8988T (cell line): ENCODE measurements at places on chromosomes 5 and 9.

GRCh38 chr5:101045689-101046088 is 142.6 kb upstream of the ST8SIA4 start:
- no peak for DNase-seq

GRCh38 chr9:124626276-124626675 is 119.1 kb upstream of the NR5A1 start:
- no peak for DNase-seq

- DNase-seq = no peak
These were observed 149.7 kb downstream of the FGF18 start for GRCh38 chr5:171569065-171569712.

GRCh38 chr9:123542435-123543225 is 186.6 kb downstream of the CRB2 start:
- DNase-seq = no peak

DNA sequence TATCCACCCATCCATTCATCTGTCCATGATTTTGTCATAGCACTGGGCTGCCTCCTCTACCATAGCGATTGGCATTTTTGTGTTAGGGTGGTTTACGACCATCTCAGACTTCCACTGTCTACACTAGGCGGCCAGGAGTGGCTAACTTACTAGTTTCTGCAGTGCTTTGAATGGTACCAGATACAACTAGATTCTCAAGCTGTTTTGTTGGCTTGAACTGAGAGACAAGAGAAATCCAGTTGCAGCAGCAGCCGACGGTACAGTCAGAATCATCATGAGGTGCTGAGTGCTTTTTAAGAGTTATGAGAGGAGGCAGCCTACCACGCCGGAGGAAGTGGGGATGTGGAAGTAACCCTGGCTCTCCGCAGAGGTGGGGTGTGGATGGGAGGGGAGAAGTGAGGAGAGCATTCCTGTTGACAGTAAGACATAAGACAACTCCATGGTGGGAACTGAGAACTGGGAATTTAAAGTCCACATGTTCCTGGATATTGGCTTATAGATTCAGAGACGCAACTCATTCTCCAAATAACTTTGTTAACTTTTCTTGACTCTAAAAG is 27.9 kb downstream of the COL5A1 start:
- DNase-seq = no peak

- DNase-seq = no peak
These were observed 103.5 kb upstream of the NR3C1 start for GRCh38 chr5:143506836-143507552.

DNA sequence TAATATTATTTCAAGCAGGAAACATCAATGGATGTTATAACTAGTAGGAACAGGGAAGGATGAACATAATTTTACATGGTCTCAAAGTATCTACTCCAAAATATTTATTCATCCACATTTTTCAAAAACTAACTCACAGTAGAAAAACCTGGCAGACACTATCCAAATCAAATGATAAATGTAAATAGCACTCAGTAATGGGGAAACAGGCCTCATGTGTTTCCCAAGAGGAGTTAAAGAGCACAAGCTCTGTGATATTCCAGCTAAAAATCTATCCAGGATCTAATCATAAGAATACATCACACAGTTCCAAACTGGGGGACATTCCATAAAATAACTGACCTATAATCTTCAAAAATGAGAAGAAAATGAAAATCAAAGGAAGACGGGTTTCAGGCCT is 443.1 kb downstream of the ZNF608 start:
- no peak for DNase-seq

GRCh38 chr5:134139377-134139851 is 24.9 kb downstream of the TCF7 start:
- no peak for DNase-seq

GRCh38 chr5:44331471-44332050 is 57.7 kb downstream of the FGF10 start:
- no peak for DNase-seq

DNA sequence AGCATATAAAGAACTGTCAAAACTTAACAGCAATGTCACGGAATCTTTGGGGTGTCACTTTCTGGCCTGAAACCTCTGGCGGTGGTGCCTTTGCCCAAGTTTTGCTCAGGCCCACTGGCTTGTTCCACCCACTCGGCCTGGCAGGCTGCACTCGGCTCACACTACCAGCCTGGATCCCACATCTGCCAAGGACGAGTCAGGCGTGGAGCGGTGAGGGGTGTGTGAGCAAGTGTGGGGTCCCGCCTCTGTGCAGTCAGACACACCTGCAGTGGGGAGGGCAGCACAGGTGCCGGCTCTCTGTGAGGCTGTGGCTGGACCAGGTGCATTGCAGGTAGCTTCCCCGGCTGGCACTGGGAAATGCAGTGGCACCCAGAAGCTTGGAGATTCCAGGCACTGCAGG is 40.0 kb downstream of the TSPAN17 start:
- DNase-seq = no peak

DNA sequence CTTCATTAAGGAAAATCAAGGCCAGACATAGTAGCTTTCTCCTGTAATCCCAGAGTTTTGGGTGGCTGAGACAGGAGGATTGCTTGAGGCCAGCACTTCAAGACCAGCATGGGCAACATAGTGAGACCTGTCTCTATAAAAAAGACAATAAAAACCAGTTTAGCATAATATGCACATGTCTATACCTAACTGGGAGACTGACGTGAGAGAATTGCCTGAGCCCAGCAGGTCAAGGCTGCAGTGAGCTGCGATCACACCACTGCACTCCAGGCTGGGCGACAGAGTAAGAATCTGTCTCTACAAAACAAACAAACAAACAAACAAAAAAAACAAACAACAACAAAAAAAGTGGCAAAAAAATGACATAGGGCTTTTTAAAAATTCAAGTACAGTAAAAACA is 820.8 kb downstream of the MTRR start:
- DNase-seq = no peak

- DNase-seq = no peak
These were observed 35.5 kb downstream of the PRRC2B start for GRCh38 chr9:131429121-131430012.

DNA sequence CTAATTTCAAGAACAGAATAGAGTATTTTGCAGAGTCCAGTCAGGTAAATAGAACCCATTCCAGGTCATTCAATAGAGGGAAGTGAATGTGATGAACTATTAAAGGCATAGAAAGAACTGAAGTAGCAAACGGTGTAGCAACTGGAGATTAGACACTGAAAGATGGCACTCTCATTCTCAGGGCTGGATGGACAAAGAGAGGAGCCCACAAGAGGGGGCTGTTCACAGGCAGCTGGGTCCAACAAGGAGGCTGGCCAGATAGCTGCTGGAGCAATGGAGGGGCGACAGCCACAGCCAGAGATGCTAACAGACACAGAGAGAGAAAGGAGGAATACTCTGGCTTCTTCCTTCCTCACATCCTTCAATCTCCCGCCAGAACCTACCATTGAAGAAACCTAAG is 93.1 kb upstream of the SMARCA2 start:
- no peak for DNase-seq

- DNase-seq = no peak
These were observed 440.4 kb downstream of the DMRT2 start for GRCh38 chr9:1490341-1491232.

- no peak for DNase-seq
These were observed 15.0 kb downstream of the TLX3 start for GRCh38 chr5:171323806-171324632.

DNA sequence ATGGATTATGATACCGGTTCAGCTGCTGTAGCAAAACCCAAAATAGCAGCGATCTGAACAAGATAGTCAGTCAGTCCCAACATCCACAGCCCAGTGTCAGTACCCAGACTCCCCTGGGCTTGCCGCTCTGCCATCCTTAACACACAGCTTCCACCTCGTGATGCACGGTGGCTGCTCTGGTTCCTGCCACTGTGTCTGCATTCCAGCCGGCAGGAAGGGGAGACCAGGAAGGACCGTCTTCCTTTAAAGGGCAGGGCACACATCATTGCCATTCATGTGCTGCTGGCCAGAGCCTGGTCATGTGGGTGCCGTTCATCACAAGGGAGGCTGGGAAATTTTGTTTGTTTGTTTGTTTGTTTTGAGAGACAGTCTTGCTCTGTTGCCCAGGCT is 131.0 kb upstream of the IER5L start:
- DNase-seq = no peak

DNA sequence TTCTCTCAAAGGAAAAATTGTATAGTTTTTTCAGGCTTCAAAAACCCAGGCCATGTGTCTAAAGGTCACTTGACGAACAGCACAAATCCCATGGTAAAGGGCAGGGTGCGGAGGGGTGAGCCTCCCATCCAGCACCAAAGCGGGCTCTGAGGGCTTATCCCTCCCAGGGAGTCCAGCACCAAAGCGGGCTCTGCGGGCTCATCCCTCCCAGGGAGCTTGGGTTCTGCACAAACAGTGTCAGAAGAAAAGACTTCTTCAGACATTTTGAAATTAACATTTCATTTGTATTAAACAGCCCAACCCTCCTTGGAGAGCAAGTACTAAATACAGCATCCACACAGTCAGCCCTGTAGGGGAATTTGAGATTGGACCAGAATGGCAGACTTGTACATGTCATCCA is 43.0 kb upstream of the CLPTM1L start:
- no peak for DNase-seq

- DNase-seq = no peak
These were observed 21.0 kb upstream of the SUSD3 start for GRCh38 chr9:93037476-93037971.

DNA sequence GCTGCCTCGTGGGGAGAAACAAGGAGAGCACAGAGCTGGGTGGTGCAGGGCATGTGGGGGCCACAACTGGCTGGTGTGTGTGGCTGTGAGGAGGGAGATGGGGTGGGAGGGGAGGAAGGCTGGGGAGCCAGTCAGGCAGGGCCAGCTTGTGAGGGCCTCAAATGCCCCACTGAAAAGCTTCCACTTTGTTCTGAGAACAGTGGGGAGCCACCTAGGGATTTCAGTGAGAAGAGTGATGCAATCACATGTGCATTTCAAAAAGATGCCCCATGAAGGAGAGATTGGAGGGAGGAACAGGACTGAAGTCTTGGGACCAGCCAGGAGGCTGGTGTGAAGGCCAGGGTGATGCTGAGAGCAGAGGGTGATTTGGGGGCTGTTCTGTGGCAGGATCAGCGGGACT is 1.3 kb downstream of the OR13J1 start:
- no peak for DNase-seq

GRCh38 chr9:116465576-116466270 is 221.4 kb upstream of the TRIM32 start:
- no peak for DNase-seq

GRCh38 chr9:72390907-72391306 is 25.9 kb upstream of the ZFAND5 start:
- DNase-seq = no peak

DNA sequence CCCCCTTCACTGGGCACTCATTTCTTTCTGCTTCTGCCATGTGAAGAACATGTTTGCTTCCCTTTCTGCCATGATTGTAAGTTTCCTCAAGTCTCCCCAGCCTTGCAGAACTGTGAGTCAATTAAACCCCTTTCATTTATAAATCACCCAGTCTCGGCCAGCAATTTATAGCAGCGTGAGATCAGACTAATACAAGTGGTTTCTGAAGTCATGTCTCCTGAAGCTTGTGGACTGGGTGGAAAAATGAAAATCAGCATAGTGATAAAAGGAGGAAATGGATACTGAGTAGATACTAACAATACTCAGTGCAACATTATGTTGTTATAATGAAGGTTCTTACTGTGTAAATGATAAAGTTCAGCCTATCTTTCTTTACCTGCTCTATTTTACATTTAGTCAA is 35.1 kb downstream of the NNT start:
- DNase-seq = no peak

DNA sequence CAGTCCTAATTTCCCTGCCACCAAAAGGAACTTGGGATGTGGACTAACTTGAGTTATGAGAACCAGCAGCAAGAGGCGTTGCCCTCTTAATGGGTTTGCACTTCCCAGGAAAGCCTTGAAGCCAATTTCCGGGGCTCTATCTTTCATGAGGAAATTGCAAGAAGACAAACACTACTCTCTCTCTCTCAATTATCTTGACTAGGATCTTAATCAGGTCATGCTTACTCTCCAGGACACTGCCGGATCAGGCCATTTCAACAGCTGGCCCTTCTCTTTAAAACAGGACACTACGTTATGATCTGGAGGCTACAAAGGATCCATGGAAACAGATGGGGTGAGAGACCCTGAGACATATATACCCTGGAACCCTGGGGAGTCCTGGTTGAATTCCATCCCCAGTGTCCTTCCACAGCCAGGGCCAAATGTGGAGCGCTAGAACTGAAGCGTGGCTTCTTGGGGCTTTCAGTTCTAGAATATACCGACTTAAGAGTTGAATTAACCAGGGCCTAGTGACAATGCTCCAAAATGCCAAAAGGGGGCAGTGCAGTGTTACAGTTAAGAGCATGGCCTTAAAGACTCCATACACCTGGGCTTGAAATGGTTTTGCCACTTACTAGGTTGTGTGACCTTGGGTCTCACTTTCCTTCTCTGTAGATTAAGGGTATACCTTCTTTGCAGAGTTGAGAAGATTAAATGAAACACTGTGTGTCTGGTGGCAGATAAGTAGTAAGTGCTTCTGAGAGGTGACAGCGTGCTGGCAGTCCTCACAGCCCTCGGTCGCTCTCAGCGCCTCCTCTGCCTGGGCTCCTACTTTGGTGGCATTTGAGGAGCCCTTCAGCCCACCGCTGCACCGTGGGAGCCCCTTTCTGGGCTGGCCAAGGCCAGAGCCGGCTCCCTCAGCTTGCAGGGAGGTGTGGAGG is 21.1 kb downstream of the FAM219A start:
- no peak for DNase-seq

GRCh38 chr5:133363807-133364587 is 248.3 kb downstream of the FSTL4 start:
- DNase-seq = no peak

DNA sequence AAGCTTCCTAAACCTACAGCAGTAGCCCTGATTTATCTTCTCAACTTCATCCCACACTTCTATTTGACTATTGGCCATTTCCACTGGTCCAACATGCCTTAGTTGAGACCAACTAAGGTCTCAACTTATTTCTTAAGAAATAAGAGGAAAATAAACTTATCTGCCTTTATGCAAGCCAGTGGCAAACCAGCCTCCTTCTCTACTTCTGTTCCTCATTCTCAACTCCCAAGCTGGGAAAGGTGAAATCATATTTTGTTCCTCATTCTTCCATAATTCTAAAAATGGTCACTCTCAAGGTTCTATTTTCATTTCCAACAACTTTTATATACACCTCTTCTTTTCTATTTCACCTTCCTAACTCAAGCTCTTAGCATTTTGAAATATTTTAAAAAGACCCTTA is 149.6 kb upstream of the C9orf72 start:
- no peak for DNase-seq

DNA sequence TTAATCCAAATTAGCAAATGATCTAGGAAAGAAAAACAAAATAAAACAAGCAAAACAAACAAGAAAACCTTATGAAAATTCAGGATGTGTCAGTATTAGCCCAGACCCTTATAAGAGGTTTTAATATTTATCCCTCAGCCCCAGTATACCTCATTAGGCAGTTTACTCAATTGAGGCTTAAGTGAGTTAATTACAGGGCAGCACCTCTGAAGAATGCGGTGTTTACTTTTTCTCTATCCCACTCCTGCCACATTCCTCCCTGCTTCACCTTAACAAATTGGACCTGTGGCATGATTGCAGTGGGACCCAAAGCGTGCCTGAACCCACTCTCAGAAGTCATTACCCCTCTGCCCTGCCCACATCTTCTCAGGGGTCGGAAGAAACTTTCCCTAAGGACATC is 67.1 kb downstream of the SIL1 start:
- no peak for DNase-seq

- DNase-seq = no peak
These were observed 368.7 kb upstream of the ZNF608 start for GRCh38 chr5:125115195-125115525.

GRCh38 chr9:79912318-79913070 is 340.7 kb downstream of the TLE4 start:
- DNase-seq = no peak
